ENCODE measurements at places on chromosomes 7 and 10.

DNA sequence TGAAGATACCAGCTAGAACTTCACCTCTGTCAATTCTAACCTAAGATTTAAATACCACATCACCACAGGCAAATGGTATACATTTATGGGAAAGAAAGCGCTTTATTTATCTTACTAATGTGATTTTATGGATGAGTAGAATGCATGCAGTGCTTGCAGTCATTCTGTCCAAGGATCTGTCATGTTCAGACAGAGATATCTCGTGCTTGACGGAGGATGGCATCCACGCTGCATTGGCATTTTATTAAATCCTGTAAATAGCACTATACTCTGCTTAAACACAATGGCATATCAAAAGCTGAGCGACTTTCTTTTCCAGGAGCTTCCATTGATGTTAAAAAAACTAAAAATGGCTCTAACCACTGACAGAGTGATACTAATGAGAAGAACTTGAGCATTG is 133.7 kb upstream of the CAV2 start:
- no peak for DNase-seq

GRCh38 chr7:115632636-115633035 is 397.9 kb downstream of the TFEC start:
- DNase-seq, result no peak

GRCh38 chr10:98655492-98655891 is 208.8 kb upstream of the HPS1 start:
- DNase-seq, result no peak

GRCh38 chr10:16949816-16950215 is 132.6 kb upstream of the RSU1 start:
- DNase-seq, result no peak

GRCh38 chr10:78893217-78893616 is 175.5 kb upstream of the ZMIZ1 start:
- no peak for DNase-seq

DNA sequence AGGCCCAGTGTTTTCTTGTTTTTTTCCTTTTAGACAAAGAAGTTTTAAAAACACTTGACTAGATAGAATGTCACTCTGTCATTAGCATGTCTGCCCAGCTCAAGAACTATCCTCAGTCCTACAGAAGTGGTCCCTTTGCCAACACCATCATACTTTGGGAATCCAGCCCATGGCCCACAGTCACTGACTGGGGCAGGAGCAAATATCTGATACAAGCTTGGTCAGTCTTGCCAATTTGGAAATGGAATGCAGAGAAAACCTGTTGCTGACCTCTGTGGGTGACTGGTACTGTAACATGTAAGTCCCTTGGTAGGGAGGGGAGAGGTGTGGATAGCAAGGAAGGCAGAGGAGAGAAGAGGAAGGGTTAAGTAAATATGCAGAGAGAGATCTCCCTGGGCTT is 47.8 kb downstream of the IPMK start:
- peak; percentile 24 for DNase-seq

- no peak for DNase-seq
Measured at GRCh38 chr7:45133877-45134276, 22.4 kb upstream of the TBRG4 start.

DNA sequence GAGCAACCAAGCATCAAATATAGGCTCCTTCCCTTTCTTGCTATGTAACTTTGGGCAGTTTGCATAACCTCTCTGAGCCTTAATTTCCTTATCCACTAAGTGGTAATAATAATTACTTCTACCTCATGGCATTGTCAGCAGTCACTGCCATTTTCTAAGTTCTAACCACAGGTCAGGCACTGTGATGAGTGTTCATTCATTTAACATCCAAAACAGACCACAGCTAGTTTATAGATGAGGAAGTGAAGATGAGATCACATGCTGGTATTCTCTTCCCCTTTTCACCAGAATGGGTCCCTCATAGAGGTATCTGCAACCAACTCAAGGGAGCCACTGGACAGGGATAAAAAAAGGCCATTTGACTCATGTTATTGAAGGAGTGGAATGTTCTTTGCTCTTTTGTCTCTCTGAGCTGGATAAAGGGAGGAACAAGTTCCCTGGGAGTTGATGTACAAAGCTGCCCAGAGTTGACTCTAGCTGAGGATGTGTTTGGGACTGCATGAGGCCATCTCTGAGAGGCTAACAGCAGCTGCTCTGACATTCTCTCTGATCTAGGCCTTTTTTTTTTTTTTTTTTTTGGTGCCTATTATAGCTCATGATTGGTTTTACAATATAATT is 65.0 kb downstream of the DNAJC12 start:
- no peak for DNase-seq

DNA sequence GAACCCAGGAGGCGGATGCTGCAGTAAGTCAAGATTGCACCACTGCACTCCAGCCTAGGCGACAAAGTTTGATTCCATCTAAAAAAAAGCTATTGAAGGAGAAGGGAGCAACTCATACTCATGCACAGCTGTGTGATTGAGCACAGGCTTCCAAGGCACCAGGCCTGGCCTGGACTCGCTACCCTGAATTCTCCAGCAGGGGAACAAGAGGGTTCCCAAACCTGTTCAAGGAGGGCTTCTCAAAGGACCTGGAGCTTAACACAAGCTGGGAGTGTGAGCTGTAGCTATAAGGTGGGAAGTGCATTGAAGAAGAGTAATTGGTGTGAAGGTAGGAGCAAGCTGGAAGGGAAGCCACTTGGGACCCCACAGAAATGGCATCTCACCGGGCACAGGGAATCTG is 15.1 kb upstream of the DDIT4 start:
- no peak for DNase-seq

GRCh38 chr10:51617576-51618235 is 81.7 kb downstream of the CSTF2T start:
- DNase-seq, result no peak
